Tibial nerve (tissue), 4 donors: ENCODE measurements at places on chromosomes 4 and X. TPM values are rescaled to one million over a fixed set of nuclear protein-coding genes. Genes with fewer than 3 reads are reported as not detected.
A peak's percentile ranks its signal among the peaks of the same experiment; 100 is the strongest.

PDE6B gene
- total RNA-seq: not detected

MFAP3L gene
- total RNA-seq: 20.1 TPM

CT45A6 gene
- total RNA-seq: not detected

USP46 gene
- 37.0 TPM for total RNA-seq

SPINK2 gene
- not detected for total RNA-seq

TRAPPC11 gene
- 98.4 TPM for total RNA-seq

DCAF8L2 gene
- total RNA-seq: not detected

PTCHD1 gene
- under 0.01 TPM for total RNA-seq

HTR2C gene
- total RNA-seq: not detected

BGN gene
- 63.9 TPM for total RNA-seq

NPY5R gene
- 0.90 TPM for total RNA-seq

GRCh38 chr4:24578364-24578763 lies 6.0 kb downstream of the DHX15 start:
- H3K36me3 ChIP-seq: no peaks in the 10 kb centered on the region
- DNase-seq: no peak
- H3K4me3 ChIP-seq: no peak overlapping the region
- H3K27ac ChIP-seq: no peak overlapping the region
- no peaks in the 10 kb centered on the region for H3K27me3 ChIP-seq
- H3K4me1 ChIP-seq: peaks cover 17% of the 10 kb centered on the region

DNA sequence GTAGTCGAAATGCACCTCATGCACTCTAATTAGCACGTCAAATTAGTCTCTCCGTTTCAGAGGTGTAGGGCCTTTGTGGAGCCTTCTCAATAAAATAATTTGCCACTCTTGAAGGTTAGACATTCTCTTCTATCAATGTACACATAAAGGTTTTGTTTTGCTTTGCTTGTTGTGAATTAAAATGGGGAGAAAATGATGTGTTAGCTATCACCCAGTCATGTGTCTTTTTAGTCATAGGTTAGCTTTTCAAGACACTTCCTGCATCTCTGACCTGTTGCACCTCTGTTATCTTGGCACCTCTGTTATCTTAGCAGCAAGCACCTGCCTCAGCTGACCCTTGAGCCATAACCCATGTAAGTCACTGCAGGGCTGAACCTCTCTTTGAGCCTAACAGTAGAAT lies 936 bp downstream of the TMEM144 start:
- H3K36me3 ChIP-seq: no peaks in the 10 kb centered on the region
- peak overlapping the region; percentile 48 for H3K4me3 ChIP-seq
- H3K27ac ChIP-seq: peak overlapping the region; percentile 89

GRCh38 chr4:17705107-17705506 lies 76.3 kb downstream of the FAM184B start:
- no peaks in the 10 kb centered on the region for H3K27me3 ChIP-seq
- no peak for DNase-seq
- no peak overlapping the region for H3K27ac ChIP-seq

DNA sequence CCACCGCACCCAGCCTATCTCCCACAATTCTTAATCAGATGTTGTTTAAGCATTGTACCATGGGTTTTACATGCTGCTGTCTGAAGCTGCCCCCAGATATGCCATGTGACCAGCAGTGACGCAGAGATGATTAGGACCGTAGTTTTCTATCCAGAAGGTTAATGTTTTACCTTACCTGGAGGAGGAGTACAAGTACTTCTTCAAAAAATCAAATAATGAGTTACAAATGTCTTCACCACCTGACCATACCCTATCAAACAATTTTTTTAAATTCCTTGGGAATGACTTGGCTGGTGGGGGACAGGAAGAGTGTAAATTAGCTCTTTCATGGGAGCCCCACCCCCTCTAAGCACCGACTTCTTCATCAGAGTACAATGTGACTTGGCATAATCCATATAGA lies 16.2 kb upstream of the SGMS2 start:
- H3K27ac ChIP-seq: no peak overlapping the region
- no peak overlapping the region for H3K4me3 ChIP-seq
- H3K27me3 ChIP-seq: no peaks in the 10 kb centered on the region
- H3K36me3 ChIP-seq: no peaks in the 10 kb centered on the region
- H3K4me1 ChIP-seq: no peaks in the 10 kb centered on the region

DNA sequence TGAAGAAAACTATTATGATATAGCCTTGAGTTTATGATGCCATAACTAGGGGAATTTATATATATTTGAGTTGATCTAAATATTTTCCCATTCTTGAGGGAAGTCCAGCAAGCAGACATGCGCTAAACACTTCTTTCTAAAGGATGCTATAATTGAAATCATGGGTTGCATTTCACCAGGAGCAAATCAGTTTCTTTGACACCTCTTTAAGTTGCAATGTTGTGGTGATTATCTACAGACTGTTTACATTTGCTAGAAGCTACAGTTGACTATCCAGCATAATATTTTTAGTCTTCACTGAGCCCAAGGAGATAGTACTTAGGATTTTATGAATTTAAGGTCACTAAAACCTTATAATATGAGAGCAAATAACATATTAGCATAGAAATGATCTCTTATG lies 43.9 kb downstream of the ANAPC4 start:
- no peaks in the 10 kb centered on the region for H3K36me3 ChIP-seq
- no peak overlapping the region for H3K4me3 ChIP-seq
- H3K4me1 ChIP-seq: no peaks in the 10 kb centered on the region
- no peak for DNase-seq
- no peak overlapping the region for H3K27ac ChIP-seq

GRCh38 chr4:187715466-187715865 lies 280.1 kb upstream of the ZFP42 start:
- no peaks in the 10 kb centered on the region for H3K27me3 ChIP-seq
- no peaks in the 10 kb centered on the region for H3K4me1 ChIP-seq
- DNase-seq: no peak
- H3K27ac ChIP-seq: no peak overlapping the region

DNA sequence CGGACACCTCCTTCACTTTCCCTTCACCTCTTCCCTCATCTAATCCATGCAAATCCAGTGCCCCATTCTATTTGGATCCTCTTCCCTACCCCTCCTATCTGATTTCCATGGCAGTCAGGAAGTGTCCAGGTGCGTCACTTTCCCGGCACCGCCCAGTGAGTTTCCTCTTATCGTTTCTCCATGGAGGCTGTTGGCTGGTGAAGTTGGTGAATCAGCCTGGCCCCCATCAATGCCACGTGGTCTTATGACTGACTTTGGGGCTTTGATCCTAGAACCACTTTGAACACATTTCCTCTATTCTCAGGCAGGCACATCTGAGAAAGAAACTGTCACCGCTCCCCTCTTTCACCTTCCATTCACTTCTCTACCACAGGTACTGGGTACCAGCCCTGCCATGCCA lies 137.8 kb downstream of the CEP135 start:
- no peaks in the 10 kb centered on the region for H3K36me3 ChIP-seq
- no peak overlapping the region for H3K4me3 ChIP-seq
- DNase-seq: no peak
- no peaks in the 10 kb centered on the region for H3K4me1 ChIP-seq
- no peaks in the 10 kb centered on the region for H3K27me3 ChIP-seq
- no peak overlapping the region for H3K27ac ChIP-seq

DNA sequence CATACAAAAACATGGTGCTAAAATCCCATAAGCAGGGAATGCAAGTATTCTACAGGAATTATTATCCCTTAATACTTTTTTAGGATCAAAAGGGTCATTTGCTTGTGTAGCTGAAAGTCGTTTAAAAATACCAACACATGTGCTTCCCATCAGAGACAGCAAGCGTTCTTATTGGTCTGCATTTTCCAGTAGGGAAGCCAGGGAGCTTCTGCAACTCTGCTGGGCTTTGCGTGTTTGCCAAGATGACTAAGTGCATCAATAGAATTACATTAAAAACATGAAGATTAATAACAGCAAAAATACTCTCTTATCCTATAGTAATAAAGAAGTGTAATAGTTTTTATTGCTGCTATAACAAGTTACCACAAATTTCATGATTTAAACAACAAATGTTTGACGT lies 111.2 kb downstream of the QDPR start:
- no peak overlapping the region for H3K27ac ChIP-seq
- H3K27me3 ChIP-seq: no peaks in the 10 kb centered on the region
- no peaks in the 10 kb centered on the region for H3K4me1 ChIP-seq
- no peaks in the 10 kb centered on the region for H3K36me3 ChIP-seq
- no peak for DNase-seq
- no peak overlapping the region for H3K4me3 ChIP-seq

GRCh38 chrX:47221756-47222155 lies 3.3 kb downstream of the CDK16 start:
- H3K27ac ChIP-seq: no peak overlapping the region
- H3K4me1 ChIP-seq: peaks cover 27% of the 10 kb centered on the region
- no peak for DNase-seq
- H3K27me3 ChIP-seq: no peaks in the 10 kb centered on the region
- peaks cover 6% of the 10 kb centered on the region for H3K36me3 ChIP-seq

GRCh38 chr4:108398316-108398715 lies 222.1 kb upstream of the RPL34 start:
- no peak for DNase-seq
- H3K27me3 ChIP-seq: no peaks in the 10 kb centered on the region
- H3K27ac ChIP-seq: no peak overlapping the region
- no peaks in the 10 kb centered on the region for H3K36me3 ChIP-seq
- no peak overlapping the region for H3K4me3 ChIP-seq
- H3K4me1 ChIP-seq: no peaks in the 10 kb centered on the region

- H3K4me3 ChIP-seq: no peak overlapping the region
- no peaks in the 10 kb centered on the region for H3K27me3 ChIP-seq
- no peak overlapping the region for H3K27ac ChIP-seq
- H3K36me3 ChIP-seq: no peaks in the 10 kb centered on the region
Measured at GRCh38 chr4:140249351-140249750, 95.4 kb upstream of the MAML3 start.

DNA sequence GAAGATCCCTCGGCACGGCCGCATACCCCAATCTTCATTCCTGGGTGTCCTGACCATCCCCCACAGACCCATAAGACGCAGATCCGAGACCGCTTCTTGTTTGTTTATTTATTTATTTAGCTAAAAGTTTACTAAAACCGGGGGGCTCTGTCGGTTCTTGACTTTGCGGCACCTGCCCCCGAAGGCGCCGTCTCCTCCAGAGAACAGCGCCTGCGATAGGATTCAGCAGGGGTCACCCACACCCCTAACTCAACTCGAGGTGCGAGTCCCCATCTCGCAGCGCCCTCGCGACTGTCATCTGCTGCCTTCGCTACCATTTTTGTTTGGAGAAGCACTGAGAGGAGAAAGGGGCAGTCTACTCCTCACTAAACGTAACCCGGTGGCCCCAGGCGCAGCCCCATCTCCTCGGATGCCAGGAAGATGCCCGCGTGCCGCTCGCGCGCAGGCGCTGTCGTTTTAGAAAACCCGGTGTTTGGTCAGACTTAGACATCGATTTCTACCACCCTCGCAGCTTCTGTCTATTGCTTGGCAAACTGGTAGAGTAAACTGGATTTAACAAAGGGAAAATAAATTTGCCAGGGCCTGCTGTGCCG lies 18.9 kb upstream of the GPR101 start:
- H3K27ac ChIP-seq: no peak overlapping the region
- peak overlapping the region; percentile 40 for H3K4me3 ChIP-seq
- H3K36me3 ChIP-seq: no peaks in the 10 kb centered on the region
- no peak for DNase-seq

DNA sequence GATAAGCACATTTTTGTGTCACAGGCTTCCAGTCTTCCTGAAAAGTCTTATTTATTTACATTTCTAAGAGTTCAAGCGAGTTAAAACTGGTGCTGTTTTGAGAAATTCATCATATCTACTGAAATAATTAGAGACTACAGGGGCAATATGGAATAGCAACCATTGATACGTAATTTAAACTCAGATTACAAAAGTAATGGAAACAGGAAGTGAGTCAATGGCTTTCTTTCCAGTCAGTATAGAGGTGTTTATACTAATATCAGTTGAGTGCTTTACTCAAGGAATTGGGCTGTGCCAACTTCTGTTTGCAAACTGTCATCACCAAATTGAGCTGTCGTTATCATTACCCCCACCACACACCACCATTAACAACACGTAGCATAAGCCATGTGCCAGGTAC lies 222.7 kb downstream of the COL25A1 start:
- H3K4me3 ChIP-seq: no peak overlapping the region
- H3K4me1 ChIP-seq: peaks cover 21% of the 10 kb centered on the region
- H3K36me3 ChIP-seq: no peaks in the 10 kb centered on the region

DNA sequence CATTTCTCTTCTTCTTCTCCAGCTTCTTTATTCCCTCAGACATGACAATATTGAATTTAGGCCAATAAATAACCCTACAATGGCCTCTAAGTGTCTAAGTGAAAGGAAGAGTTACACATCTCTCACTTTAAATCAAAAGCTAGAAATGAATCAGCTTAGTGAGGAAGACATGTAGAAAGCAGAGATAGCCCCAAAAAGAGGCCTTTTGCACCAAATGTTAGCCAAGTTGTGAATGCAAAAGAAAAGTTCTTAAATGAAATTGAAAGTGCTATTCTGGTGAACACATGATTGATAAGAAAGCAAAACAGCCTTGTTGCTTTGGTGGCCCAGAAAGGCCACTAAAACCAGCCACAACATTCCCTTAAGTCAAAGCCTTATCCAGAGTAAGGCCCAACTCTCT lies 146.2 kb upstream of the HHIP start:
- DNase-seq: no peak
- no peaks in the 10 kb centered on the region for H3K36me3 ChIP-seq
- H3K4me3 ChIP-seq: no peak overlapping the region
- no peaks in the 10 kb centered on the region for H3K4me1 ChIP-seq
- H3K27me3 ChIP-seq: no peaks in the 10 kb centered on the region

- H3K36me3 ChIP-seq: no peaks in the 10 kb centered on the region
- H3K27ac ChIP-seq: no peak overlapping the region
Measured at GRCh38 chrX:2907295-2907694, 21.8 kb downstream of the ARSD start.

DNA sequence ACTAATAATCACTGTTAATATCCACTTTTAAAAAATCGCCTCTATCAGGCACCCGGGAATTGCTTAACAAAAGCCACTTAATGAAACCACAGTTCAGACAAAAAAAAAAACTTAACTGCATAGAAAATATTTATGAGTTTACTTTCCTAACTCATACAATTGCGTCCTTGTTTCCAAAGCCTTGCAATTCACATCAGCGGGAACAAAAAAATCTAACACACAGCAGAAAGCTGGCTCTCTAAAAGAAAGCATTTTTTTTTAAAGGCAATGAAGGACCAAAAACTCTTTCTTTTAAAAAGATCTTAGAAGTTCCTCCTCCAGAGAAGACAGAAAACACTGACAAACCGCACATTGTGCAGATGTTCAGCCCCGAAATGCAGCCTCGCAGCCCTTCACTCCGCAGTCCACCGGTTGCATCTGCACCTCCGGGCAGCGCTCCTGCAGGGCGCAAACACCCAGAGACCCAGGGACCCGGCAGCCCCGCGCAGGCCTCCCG lies 812 bp downstream of the FAT1 start:
- no peaks in the 10 kb centered on the region for H3K36me3 ChIP-seq
- H3K27ac ChIP-seq: peak overlapping the region; percentile 84
- no peak for DNase-seq
- peak overlapping the region; percentile 71 for H3K4me3 ChIP-seq
- H3K27me3 ChIP-seq: no peaks in the 10 kb centered on the region
- no peaks in the 10 kb centered on the region for H3K4me1 ChIP-seq

GRCh38 chr4:144650311-144651005 lies 4.5 kb downstream of the HHIP start:
- H3K4me1 ChIP-seq: peaks cover 11% of the 10 kb centered on the region
- H3K36me3 ChIP-seq: no peaks in the 10 kb centered on the region
- no peak for DNase-seq
- H3K4me3 ChIP-seq: no peak overlapping the region
- no peaks in the 10 kb centered on the region for H3K27me3 ChIP-seq

GRCh38 chr4:28835501-28835900 lies 1884.7 kb upstream of the PCDH7 start:
- no peaks in the 10 kb centered on the region for H3K4me1 ChIP-seq
- H3K27me3 ChIP-seq: no peaks in the 10 kb centered on the region
- no peaks in the 10 kb centered on the region for H3K36me3 ChIP-seq
- H3K4me3 ChIP-seq: no peak overlapping the region
- no peak for DNase-seq
